ENCODE measurements at places on chromosomes 12 and 14. TPM values are rescaled to one million over a fixed set of nuclear protein-coding genes. Genes with fewer than 3 reads are reported as not detected.

NEDD8 gene
- total RNA-seq: 261 TPM

GLT8D2 gene
- 1.5 TPM for total RNA-seq

PXN gene
- 228 TPM for total RNA-seq

LALBA gene
- total RNA-seq: not detected

R3HDM2 gene
- 36.6 TPM for total RNA-seq

ERP27 gene
- total RNA-seq: 0.88 TPM

DNA sequence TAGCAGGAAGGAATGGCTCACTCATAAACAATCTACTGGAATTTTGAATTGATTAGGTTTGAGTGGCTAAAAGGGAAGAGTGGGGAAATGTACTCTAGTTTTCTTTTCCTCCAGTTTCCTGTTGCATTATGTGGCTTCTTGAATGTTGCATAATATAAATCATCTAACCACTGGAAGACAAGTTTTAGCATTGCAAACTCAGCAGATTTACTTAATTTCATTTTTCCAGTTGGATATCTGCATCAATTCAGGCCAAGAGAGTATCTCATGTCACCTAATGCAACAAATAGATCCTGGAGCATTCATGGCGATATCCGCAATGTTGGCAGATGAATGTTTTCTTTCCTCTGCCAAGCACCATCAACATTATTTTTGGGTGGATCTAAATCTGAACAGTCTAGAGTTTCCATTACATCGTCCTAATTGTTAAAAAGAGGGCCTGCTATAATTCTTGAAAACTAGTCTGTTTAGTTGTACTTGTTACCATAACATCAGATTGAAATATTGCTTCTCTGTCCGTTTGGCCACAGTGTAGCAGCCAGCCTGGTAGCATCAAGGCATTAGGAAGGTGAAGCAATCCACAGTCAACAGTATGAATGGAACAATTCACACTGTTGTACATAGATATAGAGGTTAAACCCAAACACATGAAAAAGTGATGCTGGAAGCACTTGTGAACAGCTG, 544.2 kb downstream of the ETNK1 start:
- DNase-seq: no peak

GRCh38 chr12:93838193-93838592, 161.0 kb downstream of the CRADD start:
- no peak for DNase-seq

DNA sequence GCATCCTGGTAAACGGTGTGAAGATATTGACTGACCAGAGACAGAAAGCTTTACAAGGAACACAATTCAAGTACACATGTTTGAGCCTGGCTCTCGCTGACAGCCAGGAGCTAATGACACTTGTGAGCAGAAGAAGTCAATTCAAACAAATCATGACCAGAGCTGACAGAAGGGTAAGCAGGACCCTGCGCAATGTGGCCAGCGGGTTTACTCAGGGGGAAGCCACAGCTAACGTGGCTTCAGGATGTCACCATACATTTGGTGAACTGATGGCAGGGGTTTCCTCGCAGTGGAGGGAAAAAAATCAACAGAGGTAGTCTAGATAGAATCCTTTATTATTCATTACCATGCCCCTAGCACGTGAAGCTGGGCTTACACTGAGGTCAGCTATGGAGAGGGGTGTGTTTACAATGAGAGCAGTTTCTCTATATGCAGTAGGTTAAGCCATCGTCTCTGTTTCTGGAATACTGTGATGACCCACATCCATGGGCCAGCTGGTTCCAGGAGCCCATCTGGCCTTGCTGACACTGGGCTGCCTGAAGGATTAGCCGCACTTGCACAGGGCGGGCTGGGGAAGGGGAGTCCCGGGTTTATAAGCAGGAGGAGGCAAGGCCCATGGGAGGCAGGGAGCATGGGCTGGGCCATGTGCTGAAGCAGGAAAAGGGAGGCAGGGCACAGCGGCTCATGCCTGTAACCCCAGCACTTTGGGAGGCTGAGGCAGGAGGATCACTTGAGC, 198.2 kb upstream of the PRMT8 start:
- DNase-seq: no peak

DNA sequence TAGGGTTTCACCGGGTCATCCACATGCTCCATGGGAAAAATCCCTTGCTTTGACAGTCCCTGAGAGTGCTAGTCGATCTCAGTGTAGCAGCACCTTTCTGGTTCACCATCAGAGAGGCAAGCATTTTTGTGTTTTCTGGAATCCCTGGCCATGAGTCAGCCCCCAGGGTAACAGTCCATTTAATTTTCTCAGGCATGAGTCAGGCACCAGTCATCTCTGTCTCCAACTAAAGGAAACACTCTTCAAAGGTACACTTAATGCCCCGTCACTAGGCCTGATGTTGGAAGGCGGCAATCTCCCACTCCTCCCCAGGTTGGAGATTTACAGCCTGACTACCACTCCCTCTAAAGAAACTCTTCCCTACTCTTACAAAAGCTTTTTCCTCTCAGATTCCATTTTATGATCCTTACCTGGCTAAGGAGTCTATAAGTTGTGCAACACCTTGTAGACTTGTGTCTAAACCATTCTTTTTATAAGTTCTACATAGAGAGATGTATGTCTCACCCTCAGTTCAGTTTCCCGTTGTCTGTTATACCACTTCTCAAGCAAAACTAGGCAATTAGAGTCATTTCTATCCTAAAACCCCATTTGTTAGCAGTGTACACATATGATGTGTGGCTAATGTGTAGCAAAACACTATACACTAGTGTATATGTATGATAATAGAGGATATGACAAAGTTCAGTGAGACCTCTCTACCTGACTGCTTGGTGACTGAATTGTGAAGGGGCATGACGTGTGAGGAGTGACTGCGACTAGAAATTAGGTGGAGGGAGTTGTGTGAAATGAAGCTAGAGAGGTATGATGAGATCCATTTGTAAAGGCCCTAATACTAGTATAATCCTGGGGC, 24.6 kb downstream of the TMEM19 start:
- peak; percentile 52 for DNase-seq

DNA sequence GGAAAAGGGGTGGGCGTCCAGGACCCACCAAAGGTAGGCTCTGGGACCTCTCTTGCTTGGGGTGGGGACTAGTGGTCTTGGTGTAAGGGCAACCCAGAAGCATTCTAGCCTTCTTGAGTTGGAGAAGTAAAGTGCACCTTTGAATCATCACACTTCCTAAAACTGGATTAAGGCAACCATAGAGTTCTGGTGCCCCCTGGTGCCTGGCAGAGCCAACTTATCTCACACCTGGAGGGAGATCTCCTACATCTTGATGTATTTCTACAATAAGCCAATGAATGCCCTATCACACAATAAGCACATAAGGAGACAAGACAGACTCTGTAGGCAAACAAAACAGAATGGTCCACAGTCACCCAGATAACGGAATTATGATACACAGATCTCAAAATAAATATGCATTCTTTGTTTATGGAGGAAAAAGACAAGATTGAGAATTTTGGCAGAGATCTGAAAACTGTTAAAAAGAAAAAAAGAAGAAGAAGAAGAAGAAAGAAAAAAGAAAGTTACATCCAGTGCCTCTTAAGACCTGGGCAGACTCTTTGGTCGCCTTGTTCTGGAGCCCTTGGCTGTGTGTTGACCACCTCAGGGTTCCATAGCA, 95.9 kb upstream of the PPP2R5C start:
- DNase-seq: peak; percentile 37

GRCh38 chr14:91354221-91354916, 63.3 kb downstream of the CCDC88C start:
- DNase-seq: no peak

GRCh38 chr12:14902465-14902864, 16.8 kb upstream of the MGP start:
- peak; percentile 26 for DNase-seq

DNA sequence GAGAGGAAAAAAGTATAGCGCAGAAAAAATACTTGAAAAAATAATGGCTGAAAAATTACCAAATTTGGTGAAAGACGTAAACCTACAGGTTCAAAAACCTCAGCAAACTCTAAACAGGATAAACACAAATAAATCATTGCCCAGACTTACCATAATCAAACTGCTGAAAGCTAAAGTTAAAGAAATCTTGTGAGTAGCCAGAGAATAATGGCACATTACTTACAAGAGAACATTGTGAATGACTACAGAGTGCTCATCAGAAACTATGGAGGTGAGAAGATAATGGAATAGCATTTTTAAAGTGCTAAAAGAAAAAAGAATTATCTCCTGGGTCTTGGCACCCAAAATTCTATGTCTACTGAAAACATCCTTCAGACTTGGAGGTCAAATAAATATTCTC, 36.0 kb downstream of the ATF1 start:
- DNase-seq: no peak

DNA sequence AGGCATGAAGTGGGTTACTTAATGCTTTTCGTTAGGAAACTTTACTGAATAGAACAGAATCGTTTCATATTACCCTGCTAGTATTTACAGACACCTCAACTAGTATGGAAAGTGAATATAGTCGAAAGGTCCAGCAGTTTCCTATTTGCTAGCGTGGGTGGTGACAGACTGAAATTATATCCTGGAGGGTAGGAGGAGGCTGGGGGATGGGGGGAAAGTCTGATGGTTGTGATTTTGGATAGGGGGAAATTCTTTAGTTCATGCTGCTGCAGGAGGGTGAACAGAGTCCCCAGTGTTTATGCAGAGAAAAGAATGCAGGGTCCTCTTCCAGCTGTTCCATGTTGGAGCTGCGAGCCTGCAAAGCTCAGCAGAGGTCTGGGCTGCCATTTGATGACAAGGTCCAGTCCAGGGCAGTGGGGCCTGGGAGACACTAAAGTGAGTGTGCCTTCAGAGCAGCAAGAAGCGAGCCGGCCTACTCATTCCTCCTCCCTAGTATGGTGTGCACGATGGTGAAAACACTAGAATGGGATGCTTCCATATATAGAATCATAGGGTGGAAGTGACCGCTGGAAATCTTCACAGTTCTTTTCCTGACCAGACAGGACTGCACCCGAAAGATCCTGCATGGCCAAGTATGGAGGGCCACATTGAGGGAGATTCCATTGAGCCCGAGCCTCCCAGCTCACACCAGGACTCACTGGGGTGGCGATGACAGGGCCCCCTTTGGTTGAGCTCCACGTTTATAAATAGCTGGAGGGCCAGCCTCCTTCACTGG, 2.1 kb downstream of the SAMD4A start:
- no peak for DNase-seq

- no peak for DNase-seq
Observed at GRCh38 chr12:123723011-123723410, 10.9 kb downstream of the ATP6V0A2 start.

DNA sequence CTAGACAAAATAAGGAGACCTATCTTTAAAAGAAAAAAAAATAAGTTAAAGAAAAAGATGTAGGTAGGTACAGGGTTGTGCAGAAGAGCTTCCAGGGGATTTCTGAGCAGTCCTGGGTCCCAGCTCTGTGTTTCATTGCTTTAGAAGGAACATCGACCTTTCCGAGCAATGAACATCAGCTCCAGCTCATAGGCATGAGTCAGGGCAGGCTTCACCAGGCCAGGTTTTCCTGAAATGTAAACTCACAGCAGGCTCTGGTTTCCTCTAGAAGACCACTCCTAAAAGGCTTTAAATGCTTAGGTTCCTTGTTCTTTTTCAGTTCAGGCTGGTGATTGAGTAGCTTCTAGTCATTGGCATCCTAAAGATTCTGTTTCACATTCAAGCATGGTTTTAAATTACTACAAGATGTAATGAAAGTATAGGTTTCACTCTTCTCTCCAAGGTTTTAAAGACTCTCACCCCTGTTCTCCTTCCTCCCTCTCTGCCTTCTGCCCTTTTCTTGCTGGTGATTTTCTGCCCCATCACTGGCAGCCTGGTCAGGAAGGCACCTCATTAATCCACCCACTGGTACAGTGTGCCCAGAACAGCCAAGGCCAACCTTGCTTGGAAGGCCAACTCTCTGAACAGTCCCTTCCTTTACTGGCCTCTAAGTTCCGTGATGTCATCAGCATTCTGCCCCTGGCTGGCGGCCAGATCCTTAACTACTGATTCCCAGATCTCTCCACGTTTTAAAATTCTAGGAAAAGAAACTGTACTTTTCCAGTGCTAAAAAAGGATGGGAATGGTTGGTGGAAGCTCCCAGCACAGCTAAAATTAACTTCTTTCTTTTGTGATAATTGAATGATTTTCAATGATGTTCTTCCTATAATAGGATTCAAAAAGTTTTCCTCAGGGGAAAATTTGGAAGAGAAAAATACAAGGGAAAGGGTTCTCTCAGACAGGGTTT, 109.4 kb upstream of the HIF1A start:
- DNase-seq: peak; percentile 91

DNA sequence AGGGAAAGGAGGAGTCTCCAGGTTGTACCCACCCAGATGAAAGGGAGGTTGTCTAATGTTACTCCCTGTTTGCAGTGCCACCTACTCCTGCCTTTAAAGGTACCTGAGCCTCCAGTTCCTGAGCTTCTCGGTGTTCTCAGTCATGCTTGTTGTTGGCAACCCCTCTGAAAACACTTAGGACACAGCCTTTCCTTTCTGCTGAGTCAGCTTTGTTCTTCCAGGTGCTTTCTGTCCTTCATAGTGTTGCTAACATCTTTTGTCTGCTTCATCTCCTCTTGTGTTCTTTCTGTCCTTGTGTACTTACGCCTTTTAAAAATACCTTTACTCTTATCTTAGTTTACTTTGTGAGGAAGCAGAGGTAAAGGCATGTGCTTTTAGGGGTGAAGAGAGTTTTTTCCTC, 97.0 kb upstream of the NEDD1 start:
- DNase-seq: no peak

- no peak for DNase-seq
Observed at GRCh38 chr12:96308881-96309280, 91.4 kb downstream of the CDK17 start.

DNA sequence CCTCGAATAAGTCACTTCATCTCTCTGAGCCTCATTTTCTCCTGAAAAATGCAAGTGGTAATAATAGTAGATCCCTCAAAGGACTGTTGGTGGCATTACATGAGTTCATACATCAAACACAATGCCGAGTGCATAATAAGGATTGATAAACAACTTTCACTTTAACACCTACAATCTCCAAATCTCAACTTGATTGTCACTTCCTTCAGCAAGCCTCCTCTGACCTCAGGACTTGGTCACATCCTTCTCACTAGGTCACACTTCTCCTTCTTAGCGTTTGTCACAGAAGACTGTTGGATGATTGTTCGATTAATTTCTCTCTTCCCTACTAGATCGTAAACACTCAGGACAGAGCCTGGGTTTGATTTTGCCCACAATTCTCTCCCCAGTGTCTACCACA, 7.9 kb upstream of the PRKAB1 start:
- no peak for DNase-seq

- no peak for DNase-seq
Observed at GRCh38 chr12:30870491-30871265, 55.9 kb upstream of the TSPAN11 start.
